GM06990 (cell line): ENCODE measurements at places on chromosomes 6 and 20.

DNA sequence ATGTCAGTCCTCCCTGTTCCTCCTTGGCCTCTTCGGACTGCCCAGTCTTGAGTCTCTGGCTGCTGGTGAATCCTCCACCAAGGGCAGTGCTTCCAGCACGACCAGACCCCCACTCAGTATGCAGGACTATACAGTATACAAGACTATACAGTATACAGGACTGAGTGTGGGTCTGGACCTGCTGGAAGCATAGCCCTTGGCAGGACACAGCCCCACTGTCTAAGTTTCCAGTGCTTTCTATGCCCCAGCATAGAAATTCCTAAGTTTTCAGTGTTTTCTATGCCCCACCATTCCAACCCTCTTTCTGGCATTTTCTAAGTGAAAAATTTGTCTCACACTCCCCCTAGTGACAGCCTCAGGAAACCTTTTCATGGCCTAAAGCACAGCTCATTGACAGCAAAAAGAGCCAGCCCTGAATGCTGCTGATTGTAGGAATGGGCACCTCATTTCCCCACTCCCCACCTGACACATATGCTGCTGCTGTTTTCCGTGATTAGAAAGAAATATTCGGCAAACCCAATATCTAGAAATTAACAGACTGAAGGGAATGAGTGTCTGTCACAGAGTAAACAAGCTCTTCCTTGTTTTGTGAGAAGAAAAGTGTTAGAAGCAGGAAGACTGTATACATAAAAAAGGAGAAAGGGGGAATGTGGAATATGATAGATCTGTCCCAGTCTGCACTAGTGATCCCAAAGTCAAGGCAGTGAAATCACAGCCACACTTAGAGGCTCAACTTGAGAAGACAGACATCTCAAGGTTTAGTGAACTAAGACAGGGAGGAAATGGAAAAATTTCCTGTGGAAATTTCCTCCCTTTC, 206.9 kb downstream of the IBTK start:
- DNase-seq: no peak

GRCh38 chr6:28258877-28259777, at the start of gene NKAPL:
TSS of gene NKAPL (plus strand) at chr6:28259297. CDS start at chr6:28259372, 75 bp downstream.
- DNase-seq: peak; percentile 7

DNA sequence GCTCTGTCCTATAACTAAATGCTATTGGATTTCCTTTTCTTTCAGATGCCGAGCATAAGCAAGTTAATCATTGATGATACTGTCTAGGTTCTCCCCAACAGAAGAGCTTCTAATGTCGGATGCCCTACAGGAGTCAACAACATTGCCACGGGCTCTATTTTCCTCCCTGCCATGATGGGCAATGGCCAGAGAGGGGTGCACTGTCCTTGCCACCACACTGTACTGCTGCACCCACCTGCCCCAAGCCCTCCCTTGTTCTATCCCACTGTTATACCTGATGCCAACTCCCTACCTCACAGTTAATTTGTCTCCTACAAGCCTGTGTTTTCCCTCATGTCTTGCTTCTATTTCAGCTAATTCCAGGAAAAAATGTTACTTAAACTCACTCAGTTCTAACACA, 773.6 kb upstream of the CHD6 start:
- DNase-seq: no peak

DNA sequence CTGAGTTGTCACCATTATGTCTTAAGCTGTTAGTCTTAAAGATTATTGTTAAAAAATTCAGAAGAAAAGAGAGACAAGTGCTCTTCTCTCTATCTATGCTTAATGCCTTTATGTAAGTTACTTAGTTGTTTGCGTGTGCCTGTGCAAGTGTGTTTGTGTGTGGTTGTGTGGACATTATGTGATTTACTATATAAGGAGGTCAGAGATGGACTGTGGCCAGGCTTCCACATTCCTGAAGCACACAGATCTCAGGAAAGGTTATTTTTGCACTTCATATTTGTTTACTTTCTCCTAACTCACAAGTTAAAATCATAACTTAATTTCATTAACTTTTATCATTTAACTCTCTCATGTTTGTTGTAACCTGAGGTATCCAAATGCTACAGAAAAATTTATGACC, 14.5 kb downstream of the ENPP4 start:
- no peak for DNase-seq

GRCh38 chr20:48604426-48604825, 223.4 kb downstream of the PREX1 start:
- DNase-seq: no peak

DNA sequence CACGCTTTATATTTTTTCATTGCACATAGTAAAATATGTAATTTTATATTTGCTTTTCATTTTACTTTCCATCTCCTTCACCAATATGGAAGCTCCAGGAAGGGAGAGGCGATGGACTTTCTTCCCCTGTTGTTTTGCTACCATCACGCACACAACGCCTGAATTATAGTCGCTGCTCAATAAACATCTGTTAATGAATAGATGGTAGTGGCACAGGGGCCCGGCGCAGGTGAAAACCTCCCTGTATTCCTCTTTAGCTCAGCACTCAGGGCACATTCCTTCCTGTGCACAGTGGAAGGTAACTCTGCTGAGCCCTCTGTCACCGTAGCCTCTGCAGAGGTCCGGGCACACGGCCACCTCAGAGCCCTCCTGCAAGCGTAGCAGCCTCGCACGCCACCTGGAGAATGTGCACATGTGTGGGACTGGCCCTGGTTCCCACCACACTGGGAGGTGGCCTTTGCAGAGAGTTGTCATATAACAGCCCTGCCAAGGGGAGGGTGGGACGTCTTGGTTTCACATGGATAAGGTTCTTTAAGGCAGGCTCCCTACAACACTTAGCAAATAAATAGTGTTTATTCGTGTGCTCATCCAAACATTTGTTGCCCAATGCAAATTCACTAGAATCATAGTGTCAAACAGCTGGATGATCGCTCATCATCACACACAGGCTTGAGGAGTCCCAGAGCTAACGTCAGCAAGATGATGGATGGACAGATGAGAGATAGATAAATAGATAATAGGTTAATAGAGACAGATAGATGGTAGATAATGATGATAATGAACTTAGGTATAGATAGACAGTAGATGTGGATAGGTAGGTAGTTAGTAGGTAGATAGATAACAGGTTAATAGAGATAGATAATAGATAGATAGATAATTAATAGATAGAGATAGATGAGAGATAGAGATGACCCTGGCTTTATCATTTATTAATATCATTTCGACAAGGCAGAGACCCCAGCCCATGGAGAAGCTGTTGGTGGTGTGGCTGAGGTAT, 32.3 kb upstream of the AFDN start:
- DNase-seq: no peak
